Neural crest cell (in vitro differentiated cells): ENCODE measurements at places on chromosomes 13 and 19. TPM values are rescaled to one million over a fixed set of nuclear protein-coding genes. Genes with fewer than 3 reads are reported as not detected.

Gene LILRB2
- total RNA-seq = not detected in 2 replicates

Gene PLIN4
- total RNA-seq = 0.30 and 0.47 TPM in 2 replicates

Gene TYROBP
- not detected in 2 replicates for total RNA-seq

Gene EPSTI1
- not detected in 2 replicates for total RNA-seq

Gene UPK1A
- not detected in 2 replicates for total RNA-seq

Gene ADAT3
- total RNA-seq = 13.7 and 14.1 TPM in 2 replicates

Gene FUT2
- total RNA-seq = not detected in 2 replicates

Gene ICAM4
- total RNA-seq = not detected in 2 replicates

Gene LILRB3
- total RNA-seq = not detected in 2 replicates

Gene GNG7
- total RNA-seq = 13.9 and 15.1 TPM in 2 replicates

Gene ZNF708
- total RNA-seq = 22.2 and 24.6 TPM in 2 replicates

Gene JSRP1
- 0.40 and 0.71 TPM in 2 replicates for total RNA-seq

DNA sequence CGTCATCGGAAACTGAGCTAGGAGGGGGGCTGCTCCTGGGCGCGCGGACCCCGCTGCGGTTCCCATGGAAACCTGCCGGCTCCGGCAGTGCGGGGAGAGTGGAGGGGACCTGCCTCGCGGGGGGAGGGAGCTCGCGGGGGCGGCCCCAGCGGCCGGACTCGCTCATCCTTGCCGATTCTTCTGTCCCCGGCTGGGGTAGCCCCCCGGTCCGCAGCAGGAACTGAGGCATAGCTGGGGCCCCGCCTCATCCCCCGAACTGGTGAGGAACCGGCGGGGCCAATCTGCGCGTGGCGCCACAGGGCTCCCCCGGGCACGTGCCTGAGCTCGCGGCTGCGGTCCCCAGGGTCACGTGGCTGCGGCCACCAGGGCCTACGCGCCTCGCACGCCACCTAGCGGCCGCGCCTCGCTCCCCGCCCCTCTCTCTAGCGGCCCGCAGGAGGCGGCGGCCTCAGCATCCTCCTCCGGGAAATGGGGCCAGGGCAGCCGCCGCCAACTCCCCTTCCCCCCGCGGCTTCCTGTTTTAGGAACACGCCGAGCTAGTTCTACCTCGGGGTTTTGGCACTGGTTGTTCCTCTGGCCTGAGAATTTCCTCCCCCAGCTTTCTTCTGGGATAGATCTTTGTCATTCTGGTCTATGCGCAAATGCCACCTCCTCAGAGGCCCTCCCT is 1.7 kb upstream of the ELAVL3 start:
- H3K4me1 ChIP-seq = peaks cover 12% of the 10 kb centered on the region
- no peak overlapping the region for H3K27ac ChIP-seq
- H3K4me3 ChIP-seq = peak overlapping the region; percentile 88
- peak; percentile 73 for DNase-seq
- no peaks in the 10 kb centered on the region for H3K36me3 ChIP-seq

DNA sequence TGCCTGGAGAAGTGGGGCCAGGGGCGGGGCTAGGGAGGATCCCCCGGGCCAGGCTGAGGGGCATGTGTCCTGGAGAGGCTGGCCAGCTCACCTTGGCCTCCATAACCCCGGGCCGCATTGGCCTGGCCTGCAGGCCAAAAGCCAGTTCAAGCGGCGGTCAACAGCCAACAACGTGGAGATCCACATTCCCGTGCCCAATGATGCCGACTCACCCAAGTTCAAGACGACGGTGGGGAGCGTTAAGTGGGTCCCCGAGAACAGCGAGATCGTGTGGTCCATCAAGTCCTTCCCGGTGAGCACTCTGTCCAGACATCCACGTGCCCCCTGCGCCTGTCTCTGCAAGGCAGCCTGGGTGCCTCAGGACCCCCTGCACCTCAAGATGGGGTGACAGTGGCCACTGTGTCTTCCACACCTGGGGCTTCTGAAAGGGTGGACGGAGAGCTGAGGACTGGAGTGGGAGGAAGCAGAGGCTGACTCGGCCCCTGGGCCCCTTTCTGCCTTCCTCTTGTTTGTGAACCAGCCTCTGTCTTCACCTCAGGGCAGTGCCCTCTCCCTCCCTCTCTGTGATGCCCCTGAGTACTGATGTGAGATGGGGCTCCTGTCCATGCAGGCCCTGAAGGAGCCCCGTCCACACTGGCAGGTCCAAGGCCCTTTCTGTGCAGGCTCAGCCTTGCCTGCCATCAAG is 31.1 kb downstream of the AP1M1 start:
- H3K27ac ChIP-seq = no peak overlapping the region
- peaks cover 8% of the 10 kb centered on the region for H3K36me3 ChIP-seq
- H3K27me3 ChIP-seq = no peaks in the 10 kb centered on the region
- no peak overlapping the region for H3K4me3 ChIP-seq

- H3K27me3 ChIP-seq = no peaks in the 10 kb centered on the region
- no peaks in the 10 kb centered on the region for H3K36me3 ChIP-seq
- H3K4me1 ChIP-seq = no peaks in the 10 kb centered on the region
- DNase-seq = no peak
- H3K4me3 ChIP-seq = no peak overlapping the region
- H3K27ac ChIP-seq = no peak overlapping the region
Measured at GRCh38 chr13:68467160-68467559, 1237.0 kb upstream of the PCDH9 start.

DNA sequence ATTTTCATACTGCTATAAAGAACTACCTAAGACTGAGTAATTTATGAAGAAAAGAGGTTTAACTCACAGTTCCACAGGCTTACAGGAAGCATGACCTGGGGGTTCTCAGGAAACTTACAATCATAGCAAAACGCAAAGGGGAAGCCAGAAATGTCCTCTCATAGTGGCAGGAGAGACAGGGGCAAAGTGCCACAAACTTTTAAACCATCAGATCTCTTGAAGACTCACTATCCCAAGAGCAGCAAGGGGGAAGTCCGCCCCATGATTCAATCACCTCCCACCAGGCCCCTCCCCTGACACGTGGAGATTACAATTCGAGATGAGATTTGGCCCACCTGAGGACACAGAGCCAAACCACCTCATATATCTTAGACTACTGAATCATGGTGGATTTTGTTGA is 198.7 kb downstream of the KCTD12 start:
- DNase-seq = no peak
- H3K36me3 ChIP-seq = no peaks in the 10 kb centered on the region
- no peak overlapping the region for H3K27ac ChIP-seq
- H3K4me1 ChIP-seq = peaks cover 4% of the 10 kb centered on the region
- no peaks in the 10 kb centered on the region for H3K27me3 ChIP-seq

GRCh38 chr19:50460161-50460765 is 16.0 kb upstream of the EMC10 start:
- no peaks in the 10 kb centered on the region for H3K36me3 ChIP-seq
- peaks cover 14% of the 10 kb centered on the region for H3K27me3 ChIP-seq
- no peak for DNase-seq
- no peak overlapping the region for H3K27ac ChIP-seq
- peaks cover 10% of the 10 kb centered on the region for H3K4me1 ChIP-seq
- no peak overlapping the region for H3K4me3 ChIP-seq

DNA sequence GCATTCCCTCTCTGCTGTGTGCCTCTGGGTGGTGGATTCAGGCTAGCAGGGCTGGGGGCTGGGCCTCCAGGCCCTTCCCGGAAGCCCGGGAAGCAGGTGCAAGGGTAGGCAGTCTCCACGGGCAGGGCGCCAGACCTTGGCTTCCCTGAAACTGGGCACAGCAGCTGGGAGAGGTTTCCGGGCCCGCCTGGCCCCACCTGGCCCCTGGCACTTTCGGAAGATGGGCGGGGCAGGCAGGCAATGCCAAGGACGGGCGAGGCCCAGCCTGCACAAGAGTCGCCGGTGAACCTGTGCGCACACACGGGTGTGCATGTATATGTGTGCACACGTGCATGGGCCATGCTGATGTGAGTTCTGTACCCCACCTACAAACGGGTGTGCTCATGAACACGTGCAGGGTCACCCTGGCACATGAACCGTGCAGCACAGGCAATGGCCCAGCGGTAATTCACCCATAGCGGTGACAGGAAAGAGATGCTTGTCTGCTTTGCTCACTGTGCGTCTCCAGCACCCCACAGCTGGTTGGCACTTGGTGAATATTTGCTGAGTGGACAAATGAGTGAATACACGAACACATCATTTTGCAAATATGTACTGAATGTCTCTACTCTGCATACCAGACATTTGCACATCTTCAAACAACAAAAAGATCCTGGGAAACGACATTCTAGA is 15.3 kb downstream of the GADD45B start:
- no peak overlapping the region for H3K27ac ChIP-seq
- H3K4me3 ChIP-seq = no peak overlapping the region
- DNase-seq = no peak
- H3K27me3 ChIP-seq = peaks cover 51% of the 10 kb centered on the region

DNA sequence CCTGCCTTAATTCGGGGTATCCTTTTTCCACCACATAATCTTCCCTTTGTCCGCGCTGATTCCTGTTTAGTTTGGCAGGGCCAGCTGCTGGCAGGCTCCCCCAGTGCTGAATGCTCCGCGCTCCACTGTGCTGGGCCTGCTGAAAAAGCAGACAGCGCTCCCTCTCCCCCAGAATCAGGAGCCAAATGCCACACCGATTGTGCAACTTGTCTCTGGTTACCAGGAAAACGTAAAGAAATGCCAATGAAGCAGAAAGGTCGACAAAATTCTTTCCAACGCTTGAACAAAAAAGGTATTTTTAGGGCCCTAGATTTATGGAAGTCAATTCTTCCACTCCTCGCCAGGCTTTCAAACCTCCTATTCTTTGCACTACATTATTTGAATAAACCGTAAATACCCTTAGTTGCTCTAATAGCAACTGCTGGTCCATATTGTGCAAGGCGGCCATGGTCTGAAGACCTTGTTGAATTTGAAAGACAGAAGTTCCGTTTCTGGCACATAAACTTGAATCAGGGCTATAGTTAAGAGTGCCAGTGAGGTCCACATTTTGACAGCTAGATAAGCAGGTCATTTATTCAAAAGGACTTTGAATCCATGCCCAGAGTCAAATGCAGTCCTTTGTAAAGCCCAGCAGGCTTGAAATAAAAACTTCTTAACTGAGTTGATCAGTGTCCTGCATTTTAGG is 206.7 kb upstream of the RFC3 start:
- peak overlapping the region; percentile 70 for H3K4me3 ChIP-seq
- peak overlapping the region; percentile 73 for H3K27ac ChIP-seq
- no peaks in the 10 kb centered on the region for H3K36me3 ChIP-seq

DNA sequence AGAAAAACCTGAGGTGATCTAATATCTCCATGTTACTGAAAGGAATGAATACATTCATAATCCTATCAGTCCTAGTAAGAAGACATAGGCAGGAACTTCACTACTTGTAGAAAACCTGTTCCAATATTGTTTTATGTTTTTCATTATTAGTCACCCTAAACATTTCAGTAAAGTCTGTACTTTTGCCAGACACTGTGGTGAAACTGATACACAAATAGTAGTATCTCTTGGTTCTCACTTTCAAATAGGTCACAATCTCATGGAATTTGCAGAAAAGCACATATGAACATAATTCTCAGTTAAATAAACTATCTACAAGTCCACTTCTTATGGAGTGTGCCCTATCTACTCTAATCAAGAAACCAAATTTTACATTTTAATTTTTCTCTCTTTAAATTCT is 88.3 kb upstream of the PCDH9 start:
- H3K27me3 ChIP-seq = no peaks in the 10 kb centered on the region
- no peak for DNase-seq
- H3K4me3 ChIP-seq = no peak overlapping the region
- H3K4me1 ChIP-seq = no peaks in the 10 kb centered on the region
- no peaks in the 10 kb centered on the region for H3K36me3 ChIP-seq

- H3K27ac ChIP-seq = no peak overlapping the region
- H3K27me3 ChIP-seq = peaks cover 10% of the 10 kb centered on the region
- DNase-seq = peak; percentile 57
- H3K4me3 ChIP-seq = no peak overlapping the region
- peaks cover 20% of the 10 kb centered on the region for H3K4me1 ChIP-seq
Measured at GRCh38 chr19:47280183-47280797, 5.6 kb downstream of the INAFM1 start.

DNA sequence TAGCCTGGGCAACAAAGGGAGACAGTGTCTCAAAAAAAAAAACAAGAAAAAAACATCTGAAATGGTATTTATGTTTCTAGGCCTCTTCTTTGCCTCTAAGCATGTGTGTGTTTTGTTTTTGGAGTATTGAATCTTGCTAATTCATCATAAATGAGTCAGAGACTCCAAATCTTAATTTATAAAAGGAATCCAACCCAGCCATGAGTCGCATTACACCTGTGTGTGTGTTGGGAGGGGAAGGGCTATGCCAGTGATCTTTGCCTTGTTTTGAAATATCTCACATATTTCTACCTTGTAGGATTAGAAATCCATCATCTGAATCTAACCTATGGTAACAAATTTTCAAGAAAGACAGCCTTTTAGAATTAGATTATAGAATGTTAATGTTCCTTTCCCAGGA is 4.0 kb downstream of the ZNF331 start:
- no peaks in the 10 kb centered on the region for H3K27me3 ChIP-seq
- H3K27ac ChIP-seq = no peak overlapping the region

DNA sequence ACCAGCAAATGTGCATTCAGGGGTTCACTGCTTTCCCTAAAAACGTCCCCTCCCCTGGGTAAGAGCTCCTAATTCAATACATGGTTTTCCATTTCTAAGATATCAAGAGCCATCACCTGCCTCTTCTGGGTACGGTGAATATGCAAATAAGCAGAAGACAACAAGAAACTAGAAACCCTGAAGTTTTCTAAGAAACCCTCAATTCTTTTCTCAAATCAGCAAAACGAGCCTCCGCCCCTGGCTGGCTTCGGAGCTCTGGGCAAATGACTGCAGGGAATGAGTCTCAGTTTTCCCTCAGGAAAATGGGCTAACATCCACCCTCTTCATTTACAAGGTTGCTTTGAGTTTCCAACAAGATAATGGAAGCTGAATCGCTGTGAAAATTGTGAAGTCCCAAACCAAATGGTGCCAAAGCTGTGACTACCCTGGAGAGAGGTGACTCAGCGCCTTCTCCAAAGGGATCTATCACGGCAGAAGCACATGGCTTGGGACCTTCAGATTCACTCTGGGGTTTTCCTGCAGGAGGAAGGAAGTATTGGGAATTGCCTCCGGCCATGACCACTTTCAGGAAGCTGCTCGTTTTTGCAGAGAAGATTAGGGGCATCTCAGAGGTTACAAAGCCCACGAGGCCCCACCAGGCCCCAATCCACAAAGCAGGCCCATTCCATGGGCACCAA is 26.6 kb downstream of the KLF2 start:
- no peak overlapping the region for H3K4me3 ChIP-seq
- peaks cover 7% of the 10 kb centered on the region for H3K4me1 ChIP-seq
- H3K27me3 ChIP-seq = no peaks in the 10 kb centered on the region
- DNase-seq = no peak
- H3K27ac ChIP-seq = no peak overlapping the region

GRCh38 chr13:94192431-94192975 is 287.0 kb downstream of the DCT start:
- H3K4me1 ChIP-seq = peaks cover 22% of the 10 kb centered on the region
- no peaks in the 10 kb centered on the region for H3K27me3 ChIP-seq
- H3K27ac ChIP-seq = no peak overlapping the region
- DNase-seq = peak; percentile 15
- no peaks in the 10 kb centered on the region for H3K36me3 ChIP-seq

DNA sequence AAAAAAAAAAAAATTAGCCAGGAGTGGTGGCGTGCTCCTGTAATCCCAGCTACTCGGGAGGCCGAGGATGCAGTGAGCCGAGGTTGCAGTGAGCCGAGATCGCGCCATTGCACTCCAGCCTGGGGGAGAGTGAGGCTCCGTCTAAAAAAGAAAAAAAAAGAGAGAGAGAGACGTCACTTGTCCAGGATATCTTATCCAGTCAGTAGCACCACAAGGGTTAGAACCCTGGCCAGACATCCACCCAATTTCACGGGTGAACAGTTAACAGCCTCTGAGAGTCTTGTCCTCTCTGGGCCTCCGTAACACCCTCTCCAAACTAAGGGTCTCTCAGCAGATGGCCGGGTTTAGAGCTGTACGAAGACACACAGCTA is 917 bp upstream of the CLPTM1 start:
- H3K4me1 ChIP-seq = peaks cover 41% of the 10 kb centered on the region
- peak overlapping the region; percentile 100 for H3K27ac ChIP-seq
- peak overlapping the region; percentile 97 for H3K4me3 ChIP-seq
- no peak for DNase-seq
- H3K36me3 ChIP-seq = no peaks in the 10 kb centered on the region
